Stimulated activated CD4-positive, alpha-beta T cell treated with anti-CD3 and anti-CD28 coated beads, Interleukin-12 subunit alpha, Interleukin-12 subunit beta, amount 100 ng/mL, for 24 hours (primary cell): ENCODE measurements at places on chromosomes 16 and 17.

- DNase-seq = no peak
These were observed 248.9 kb upstream of the TNRC6C start for GRCh38 chr17:77709594-77709993.

GRCh38 chr17:62648251-62648955, 20.9 kb downstream of the MRC2 start:
- DNase-seq = no peak

DNA sequence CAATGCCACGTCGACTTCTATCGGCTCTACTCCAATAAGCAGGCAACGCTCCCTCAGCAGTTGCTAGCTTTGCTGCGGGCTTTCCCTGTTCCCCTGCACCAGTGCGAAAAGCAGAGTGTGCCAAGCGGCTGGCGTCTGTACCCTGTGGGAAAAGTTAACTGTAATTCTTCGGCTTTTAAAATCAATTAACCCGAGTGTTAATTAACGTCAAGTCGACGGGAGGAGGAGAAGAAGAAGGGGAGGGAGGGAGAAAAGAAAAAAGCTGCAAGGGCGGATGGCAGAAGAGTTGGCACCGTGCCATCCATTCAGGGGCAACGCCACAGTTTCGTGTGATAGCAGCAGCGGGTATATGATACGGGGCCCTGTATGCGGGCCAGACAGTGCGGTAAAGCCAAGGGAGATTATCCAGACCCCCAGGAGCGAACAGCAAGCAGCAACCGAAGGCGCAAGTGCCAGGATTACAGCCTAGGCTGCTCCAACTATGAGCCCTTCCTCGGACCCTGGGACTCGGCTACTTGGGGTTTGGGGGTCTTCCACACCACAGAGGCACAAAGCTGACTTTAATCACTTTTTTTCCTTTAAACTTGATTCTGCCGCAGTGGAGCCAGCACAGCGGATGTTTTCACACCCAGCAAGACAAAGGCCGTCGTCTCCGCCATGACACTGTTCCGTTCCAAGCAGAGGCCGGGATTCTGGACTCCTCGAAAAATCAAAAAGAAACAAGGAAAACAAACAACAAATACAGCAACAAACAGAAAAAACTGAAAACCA, 253.8 kb upstream of the PMFBP1 start:
- DNase-seq = no peak

DNA sequence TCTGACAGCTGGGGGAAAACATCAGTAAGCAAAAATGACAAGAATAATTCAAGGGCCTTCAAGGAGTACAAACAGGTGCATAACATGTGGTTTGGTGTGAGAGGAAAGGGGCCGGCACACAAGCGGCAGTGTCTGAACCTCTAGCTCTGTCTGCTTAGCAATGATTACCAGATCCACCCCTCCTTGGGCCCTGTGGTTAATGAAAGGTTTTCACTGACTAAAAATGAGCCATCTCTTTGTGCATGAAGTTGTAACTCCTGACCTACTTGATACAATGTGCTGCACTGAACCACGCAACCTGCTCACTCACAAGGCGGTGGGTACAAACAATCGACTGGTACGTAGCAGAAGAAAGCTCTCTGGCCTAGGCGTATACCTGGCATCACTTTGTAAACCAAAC, 15.1 kb downstream of the FAM117A start:
- DNase-seq = peak; percentile 43

DNA sequence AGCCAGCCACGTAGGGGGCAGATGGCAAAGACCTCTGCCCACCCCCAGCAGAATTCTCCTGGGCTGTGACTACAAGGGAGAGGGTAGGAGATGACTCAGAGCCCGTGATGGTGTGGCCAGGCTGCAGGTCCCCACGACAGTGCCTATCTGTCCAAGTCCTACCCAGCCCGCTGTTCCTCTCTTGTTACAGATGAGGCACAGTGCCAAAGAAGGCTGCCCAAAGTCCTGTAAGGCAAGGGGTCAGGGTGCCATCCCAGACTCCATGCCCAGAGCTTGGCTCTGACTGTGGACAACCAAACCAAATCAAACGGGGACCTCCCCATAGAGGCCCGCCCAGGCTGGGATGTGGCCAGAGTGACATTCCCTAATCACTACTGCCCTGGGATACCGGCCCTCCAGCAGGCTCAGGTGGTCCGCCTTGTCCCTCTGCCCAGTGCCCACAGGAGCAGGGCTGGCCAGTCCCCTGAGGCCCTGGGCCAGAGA, 12.6 kb upstream of the BCAR1 start:
- DNase-seq = no peak

DNA sequence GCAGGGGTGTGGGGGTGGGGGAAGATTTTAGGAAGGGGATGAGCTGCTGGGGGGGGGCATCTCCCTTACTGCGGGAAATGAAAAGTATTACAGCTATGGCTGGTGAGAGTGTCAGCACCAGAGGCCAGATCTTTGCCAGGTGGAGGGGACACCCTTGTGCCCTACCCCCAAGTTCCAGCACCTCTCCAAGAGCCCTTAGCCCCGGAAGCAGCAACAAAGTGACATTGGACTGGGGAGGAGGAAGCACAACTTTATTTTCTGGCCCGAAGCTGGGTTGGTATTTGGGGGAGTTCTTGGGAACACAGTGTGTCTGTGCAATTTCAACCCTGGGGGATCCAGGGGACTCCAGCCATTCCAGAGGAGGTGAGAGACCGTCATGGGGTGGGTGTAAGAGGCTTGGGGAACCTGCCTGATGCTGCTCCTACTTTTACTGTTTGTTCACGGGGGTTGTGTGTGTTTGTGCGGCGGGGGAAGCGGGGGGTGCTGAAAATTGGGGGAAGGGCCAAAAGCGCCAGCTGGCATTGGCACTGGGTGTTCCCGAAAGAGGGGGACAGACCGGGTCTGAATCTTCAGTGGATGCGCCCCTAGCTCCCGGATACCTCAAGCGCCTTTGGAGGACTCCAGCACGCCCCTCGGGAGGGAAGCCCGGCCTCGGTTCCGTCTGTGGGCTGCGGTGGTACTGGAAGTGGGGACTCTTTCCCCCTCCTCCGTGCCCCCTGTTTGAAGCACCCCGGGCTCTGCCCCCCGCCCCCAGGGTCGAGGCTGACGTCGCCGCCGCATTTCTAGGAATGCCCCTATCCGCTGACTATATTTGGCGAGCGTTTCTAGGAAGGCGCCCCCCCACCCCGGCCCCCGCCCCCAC, 230.3 kb downstream of the MRTFB start:
- DNase-seq = no peak

DNA sequence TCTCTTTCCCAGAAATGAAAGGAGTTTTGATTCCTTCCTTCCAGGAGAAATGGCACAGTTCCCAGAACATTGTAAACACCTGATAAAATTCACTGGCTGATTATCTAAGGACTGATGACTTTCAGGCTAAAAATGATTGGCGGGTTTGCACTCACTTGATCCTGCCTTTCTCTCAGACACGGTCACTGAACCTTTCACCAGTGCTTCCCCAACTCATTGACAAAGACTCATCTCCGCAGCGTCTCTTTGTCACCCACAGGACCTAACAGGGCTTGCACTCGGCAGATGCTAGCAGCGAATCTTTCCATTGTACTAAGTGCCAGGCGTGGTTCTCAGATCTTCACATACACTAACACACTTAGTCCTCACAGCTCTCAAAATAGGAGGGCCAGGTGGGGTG, 7.3 kb upstream of the DHRS7C start:
- DNase-seq = no peak

GRCh38 chr17:4097165-4097960, 45.5 kb downstream of the ZZEF1 start:
- no peak for DNase-seq

DNA sequence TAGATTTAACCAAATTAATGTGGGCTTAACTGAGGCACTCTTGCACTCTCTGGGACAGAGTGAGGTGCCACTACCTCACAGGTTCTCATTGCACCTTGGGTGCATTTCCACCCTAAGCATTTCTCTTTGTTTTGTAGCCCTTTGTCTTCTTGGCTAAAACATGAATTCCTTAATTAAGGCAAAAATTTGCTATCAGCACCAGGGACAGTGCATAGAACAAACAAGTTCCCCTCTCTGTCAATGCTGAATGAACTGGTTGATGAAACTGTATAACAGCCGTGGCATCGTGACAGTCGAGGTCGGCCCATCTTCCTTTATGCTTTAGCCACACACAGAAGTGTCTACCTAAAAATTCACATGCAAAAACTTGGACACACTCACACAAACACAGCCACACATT, 74.8 kb downstream of the HS3ST2 start:
- no peak for DNase-seq

DNA sequence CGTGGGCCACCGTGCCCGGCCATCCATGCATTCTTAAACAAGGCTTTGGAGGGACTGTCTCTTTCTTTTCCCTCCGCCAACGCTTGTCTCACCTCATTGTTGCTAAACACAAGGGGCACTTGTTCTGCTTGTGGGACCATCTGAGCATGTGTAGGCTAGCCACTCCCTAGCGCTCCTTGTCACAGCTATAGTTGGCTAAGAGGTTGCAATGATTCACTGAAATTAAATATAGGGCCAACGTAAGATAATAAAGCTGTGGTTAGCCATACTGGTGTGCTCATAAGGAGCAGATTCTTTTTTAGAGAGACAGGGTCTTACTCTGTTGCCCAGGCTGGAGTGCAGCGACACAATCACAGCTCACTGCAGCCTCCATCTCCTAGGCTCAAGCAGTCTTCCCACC, 41.2 kb downstream of the KIAA0513 start:
- no peak for DNase-seq

DNA sequence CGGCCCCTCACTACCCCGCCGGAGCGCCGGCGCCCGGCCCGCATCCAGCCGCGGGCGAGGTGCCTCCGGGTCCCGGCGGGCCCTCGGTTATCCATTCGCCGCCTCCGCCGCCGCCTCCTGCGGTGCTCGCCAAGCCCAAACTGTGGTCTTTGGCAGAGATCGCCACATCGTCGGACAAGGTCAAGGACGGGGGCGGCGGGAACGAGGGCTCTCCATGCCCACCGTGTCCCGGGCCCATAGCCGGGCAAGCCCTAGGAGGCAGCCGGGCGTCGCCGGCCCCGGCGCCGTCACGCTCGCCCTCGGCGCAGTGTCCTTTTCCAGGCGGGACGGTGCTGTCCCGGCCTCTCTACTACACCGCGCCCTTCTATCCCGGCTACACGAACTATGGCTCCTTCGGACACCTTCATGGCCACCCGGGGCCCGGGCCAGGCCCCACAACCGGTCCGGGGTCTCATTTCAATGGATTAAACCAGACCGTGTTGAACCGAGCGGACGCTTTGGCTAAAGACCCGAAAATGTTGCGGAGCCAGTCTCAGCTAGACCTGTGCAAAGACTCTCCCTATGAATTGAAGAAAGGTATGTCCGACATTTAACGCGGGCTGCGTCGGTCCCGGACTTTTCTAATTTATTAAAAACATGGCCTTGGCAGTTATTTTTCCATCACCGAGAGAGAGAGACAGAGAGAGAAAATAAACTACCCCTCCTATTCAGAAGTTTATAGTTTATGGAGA, 2.8 kb downstream of the IRX5 start:
- DNase-seq = no peak

- DNase-seq = no peak
These were observed 2.2 kb upstream of the LPCAT2 start for GRCh38 chr16:55506708-55507107.

GRCh38 chr17:28406473-28406814, 432 bp upstream of the SLC46A1 start:
- no peak for DNase-seq

- no peak for DNase-seq
These were observed 92.1 kb downstream of the CACNG1 start for GRCh38 chr17:67136191-67137025.

GRCh38 chr17:73427198-73427597, 115.4 kb upstream of the CDC42EP4 start:
- no peak for DNase-seq

DNA sequence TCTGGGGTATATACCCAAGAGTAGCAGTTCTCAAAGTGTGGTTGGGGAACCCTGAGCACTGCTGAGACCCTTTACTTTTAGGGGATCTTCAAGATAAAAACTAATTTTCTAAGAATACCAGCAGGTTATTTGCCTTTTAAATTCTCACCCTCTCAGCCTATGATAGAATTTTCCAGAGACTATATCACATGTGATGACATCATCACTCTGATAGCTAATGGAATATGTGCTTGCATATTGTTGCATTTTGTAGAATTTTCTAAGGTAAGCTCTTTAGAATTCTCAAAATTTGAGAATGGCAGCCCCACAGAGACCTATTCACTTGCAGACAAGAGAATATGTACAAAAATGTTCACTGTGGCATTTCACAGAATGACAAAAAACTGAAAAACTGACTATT, 181.1 kb downstream of the MYO1D start:
- no peak for DNase-seq

- DNase-seq = peak; percentile 20
These were observed 201.5 kb upstream of the CACNG5 start for GRCh38 chr17:66633317-66633965.

DNA sequence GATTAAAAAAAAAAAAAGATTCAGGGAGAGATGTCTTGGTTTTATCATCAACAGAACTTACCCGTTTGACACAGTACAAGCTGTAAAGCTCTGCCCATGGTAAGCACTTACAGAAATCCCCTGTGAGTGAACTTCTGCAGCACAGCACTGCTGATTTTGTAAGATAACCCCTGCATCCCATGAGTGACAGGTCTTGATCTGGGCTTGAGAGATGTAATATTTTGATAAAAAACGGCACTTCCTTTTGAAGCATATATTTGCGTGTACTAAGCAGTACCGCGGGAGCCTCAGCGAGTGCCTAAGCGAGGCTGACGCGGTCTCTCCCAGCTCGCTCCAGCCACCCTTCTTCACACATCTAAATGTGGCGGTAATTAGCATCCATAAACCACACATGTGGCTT, 50.5 kb downstream of the IKZF3 start:
- no peak for DNase-seq

DNA sequence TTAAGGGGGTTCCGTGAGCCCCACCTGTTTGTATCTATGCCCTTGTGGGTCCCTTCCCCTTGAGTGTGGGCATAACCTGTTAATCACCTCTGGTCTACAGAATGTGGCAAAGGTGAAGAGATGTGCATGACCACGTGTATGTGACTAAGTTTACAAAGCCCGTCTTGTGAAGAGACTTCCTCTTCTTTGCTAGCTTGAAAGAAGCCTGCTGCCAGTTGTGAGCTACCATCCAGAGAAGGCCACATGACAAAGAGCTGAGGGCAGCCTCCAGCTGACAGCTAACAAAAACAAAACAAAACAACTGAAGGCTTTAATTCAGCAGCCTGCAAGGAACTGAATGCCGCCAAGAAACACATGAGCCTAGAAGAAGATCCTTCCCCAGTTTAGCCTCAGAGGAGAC, 112.0 kb downstream of the AXIN2 start:
- DNase-seq = no peak
